ENCODE measurements at places on chromosomes 2 and 18.

GRCh38 chr2:134717286-134718022 is 1.3 kb downstream of the TMEM163 start:
- no peak for DNase-seq

- DNase-seq = no peak
Measured at GRCh38 chr2:99858951-99859596, 283.3 kb downstream of the AFF3 start.

GRCh38 chr2:32752205-32752604 is 124.4 kb downstream of the TTC27 start:
- DNase-seq = no peak

GRCh38 chr2:64629329-64629781 is 24.4 kb downstream of the SERTAD2 start:
- no peak for DNase-seq

GRCh38 chr2:36727550-36727949 is 31.0 kb downstream of the VIT start:
- no peak for DNase-seq

GRCh38 chr18:53752781-53753367 is 471.6 kb downstream of the MBD2 start:
- DNase-seq = no peak

- DNase-seq = no peak
Measured at GRCh38 chr2:200851398-200852248, 12.8 kb downstream of the CLK1 start.

DNA sequence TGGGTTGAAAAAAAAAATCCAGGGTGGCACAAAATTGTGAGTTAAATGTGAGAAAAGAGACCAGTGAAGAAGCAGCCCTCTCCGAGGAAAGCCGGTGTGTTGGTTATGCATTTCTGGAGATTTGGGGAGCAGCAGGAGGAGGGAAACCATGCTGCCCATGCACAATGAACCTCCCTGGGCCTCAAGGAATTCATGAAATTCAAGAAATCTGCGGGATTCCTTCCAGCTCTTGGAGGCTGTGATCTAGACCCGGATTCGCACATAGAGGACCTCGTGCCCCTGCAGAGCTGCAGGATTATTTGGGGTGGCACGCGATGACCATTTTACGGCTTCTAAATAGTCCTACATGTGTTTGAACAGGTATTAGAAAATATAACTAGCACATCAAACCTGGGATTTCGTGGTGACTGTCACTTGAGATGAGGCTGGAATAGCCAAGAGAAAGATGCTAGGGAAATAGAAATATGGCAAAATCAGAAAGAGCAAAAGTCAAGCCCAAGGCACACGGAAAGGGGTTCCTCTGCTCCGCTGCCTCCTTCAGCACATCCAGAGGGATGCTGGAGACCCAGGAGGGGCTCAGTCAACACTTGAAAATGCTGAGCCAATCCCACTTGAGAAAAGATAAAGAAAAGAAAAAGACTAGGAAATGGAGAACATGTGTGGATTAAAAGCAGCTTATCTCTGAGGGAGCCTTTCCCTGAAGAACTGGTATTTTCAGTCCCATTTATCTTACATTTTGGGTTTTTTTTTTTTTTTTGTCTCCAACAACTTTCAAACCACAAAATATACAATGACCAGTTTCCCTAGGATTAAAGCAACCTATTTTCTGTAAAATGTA is 22.0 kb downstream of the KCTD1 start:
- DNase-seq = no peak

DNA sequence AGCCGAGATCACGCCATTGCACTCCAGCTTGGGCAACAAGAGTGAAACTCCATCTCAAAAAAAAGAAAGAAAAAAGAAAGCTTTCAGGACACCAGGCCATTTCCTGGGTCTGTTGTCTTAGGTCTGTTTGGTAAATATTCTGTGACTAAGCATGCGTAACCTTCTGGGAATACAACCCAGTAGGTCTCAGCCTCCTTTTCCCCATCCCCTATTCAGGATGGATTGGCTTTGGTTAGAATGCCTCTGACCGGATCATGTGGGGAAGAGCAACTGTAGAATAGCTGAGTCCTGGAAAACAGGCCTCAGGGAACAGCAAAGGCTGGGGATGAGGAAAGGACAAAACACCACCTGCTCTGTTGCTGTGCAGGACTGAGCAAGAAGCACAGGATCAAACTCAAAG is 1.6 kb upstream of the PDCL3 start:
- no peak for DNase-seq

DNA sequence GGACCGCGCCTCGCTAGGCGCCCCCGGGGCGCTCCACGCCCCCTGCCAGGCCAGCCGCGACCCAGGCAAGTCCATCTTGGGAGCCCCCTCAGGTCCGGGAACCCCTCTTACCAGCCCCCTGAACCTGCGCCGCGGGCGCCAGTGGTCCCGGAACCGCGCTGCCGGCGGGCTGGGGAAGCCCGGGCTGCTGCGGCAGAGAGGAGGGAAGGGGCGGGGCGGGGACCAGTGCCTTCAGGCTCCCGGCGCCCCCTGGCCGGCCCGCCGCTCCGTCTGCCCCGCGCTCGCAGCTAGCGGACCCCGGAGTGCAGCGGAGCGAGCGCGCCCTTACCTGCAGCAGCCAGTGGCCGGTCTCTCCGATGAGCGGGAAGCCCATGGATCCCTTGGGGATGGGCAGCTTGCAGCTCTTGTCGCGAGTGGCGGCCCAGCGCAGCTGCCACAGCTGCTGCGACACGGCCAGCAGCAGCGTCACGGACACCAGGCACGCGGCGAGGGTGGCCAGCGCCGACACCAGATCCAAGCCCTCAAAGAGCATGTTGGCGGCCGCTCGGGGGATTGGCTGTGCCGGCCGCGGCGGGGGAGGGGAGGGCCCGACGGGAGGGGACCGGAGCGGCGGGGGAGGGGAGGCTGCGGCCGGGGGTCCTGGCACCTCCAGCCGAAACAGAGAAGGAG is at the start of gene CYP26B1:
Gene CYP26B1, minus strand, starts transcription at position 560 of the 669 bp plus-strand sequence. Its CDS starts 28 bp downstream, at position 532.
- DNase-seq = no peak

DNA sequence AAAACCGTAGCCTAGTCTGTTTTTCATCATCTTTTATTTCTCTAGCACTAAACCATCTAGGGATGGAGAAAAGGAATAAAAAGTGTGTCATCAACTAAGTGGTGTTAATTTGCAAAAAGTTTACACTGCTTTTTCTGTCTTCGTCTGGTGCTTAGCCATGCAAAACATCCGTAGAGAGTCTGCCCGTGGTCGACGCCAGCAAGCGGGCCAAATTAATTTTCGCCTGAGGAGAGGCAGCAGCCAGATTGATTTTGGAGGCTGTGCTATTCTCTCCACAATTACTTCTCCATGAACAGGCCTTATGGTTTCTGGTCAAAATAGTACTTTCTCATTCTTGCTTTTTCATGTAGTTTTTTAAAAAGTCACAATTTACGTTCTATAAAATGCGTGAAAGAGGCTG is 46.3 kb downstream of the TNFRSF11A start:
- DNase-seq = no peak

DNA sequence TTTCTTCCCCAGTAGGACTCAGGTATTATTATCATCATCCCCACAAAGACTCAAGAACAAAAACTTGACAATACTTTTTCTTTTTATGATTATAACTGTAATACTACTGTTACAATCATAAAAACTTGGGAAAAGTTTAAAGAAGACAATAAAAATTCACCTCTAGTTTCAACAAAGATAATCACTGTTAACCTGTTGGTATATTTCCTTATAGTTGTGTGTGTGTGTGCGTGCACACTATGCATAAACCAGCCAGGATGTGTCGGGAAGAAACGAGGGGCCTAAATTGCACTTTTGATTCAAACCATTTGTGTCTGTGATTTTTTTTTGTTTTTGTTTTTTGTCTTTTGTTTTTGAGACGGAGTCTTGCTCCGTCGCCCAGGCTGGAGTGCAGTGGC is 233.0 kb downstream of the TPGS2 start:
- DNase-seq = no peak

GRCh38 chr2:23776021-23776420 is 150.9 kb downstream of the ATAD2B start:
- DNase-seq = no peak

GRCh38 chr2:240379089-240379636 is 56.3 kb upstream of the GPC1 start:
- DNase-seq = no peak

DNA sequence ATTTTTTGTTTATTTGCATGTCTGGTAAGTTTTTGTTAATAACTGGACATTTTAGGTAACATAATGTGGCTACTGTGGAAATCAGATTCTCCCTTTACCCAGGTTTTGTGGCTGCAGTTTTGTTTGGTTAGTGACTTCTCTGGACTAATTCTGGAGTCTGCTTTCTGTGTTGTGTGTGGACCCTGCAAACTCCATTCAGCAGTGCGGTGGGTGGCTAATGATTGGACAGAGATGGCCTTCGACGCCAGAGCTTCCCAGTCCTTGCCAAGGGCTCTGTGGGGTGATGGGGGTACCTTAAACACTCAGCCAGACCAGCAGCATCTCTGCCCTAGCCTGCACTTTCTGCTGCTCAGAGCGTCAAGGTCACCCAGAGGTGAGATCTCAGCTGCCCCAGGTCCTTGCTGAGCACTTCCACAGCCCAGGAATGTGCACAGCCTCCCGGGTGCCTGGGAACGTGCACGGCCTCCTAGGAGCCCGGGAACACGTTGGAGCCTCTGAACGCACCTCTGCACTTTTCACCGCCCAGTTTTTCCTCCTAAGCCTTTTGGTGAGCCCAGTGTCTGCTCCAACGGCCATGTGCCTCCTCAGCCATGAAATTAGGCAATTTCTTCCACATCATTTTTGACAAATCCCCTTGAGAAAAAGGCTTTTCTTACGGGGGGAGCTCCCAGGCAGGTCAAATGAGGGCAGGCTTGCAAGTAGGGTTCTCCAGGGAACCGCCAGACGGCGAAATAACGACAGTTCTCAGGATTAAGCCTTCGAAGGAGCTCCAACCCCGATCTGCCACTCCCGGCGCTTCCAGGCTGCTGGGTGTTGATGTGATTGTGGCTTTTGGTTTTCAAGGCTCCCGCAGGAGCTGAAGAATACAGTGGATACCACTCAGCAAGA is 35.2 kb upstream of the KLF11 start:
- DNase-seq = no peak

- DNase-seq = no peak
Measured at GRCh38 chr2:231425811-231426703, 30.5 kb downstream of the B3GNT7 start.

- no peak for DNase-seq
Measured at GRCh38 chr2:53018825-53019425, 748.7 kb upstream of the CHAC2 start.

DNA sequence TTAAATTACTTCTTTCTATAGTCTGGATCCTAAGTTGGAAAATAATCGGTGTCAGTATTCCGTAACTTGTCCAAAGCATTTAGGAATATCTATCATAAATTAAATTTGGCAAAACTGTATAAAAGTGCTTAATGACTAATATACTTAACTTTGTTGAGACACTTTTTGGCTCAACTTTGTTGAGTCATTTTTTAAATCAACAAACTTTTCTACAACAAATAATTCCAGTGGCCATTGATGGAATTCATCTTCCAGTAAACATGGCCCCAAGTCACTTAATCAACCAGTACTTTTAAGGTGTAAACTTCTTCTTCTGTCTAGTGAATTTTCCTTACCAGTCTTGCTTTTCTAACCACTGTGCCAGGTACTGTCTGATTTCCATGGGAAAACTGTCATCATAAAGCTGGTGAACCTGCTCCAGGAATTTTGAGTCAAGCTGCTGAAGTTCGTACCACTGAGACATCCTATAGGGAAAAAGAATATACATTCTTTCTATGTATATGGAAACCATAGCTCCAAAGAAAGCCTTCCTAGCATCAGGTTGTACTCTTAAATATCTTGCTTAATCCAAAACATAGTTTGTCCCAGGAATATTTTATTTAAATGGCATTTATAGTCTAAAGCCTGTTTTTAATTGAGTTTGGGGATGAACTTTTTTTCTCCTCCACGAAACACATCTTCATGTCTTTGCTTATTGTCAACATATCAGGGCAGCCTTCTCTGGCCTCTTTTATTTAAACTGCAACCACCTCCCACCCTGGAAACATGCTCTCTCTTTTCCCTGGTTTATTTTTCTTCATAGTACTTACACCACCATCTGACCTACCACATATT is 4.2 kb downstream of the STAT1 start:
- no peak for DNase-seq

DNA sequence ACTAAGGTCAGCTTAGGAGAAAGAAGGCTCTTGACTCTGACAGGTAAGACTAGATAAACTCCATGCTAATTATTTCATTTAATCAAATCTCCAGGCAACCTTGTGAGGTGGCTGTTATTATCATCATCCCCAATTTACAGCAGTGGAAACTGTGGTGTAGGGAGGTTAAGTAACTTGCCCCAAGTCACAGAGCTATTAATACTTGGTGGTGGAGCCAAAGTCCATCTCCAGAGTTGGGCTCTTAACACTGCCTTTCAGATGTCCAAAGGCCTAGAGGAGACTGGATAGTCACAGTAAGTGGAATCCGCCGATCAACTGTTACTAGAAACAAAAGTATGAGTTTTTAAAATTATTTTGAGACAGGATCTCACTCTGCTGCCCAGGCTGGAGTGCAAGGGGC is 46.6 kb upstream of the SP3 start:
- DNase-seq = no peak

DNA sequence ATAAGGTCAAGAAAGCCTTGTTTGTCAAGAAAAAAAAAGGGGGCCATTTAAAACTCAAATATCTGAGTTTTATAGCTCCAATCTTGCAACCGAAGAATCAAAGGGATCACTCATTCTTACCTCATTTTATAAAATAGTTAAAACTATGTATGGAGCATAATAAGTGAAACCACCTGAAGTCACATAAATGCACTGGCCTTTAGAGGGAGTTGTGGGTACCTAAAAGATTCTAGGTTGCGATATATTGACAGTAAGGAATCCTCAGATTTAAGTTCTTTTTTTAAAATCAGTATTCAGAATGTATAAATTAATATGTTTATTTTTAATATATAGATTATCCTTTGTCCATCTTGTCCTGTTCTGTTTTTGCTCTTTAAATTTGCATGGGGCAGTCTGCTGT is 3.4 kb downstream of the ARHGAP28 start:
- DNase-seq = no peak

- no peak for DNase-seq
Measured at GRCh38 chr2:186559848-186560247, 30.0 kb upstream of the ITGAV start.

DNA sequence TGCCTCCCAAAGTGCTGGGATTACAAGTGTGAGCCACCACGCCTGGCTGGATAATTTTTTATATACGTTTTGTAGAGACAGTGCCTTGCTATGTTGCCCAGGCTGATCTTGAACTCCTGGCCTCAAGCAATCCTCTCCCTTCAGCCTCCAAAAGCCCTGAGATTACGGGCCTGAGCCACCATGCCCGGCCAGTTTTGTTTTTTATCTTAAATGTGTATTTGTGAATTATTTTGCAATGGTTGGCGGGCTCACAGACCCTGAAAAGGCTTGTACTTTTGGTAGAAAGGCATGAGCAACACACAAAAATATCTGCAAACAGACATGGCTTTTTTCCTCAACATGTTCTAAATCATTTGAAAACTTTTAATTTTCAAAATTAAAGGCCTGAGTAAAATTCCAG is 73.4 kb upstream of the TMEM18 start:
- DNase-seq = no peak

GRCh38 chr2:159968279-159968900 is 94.0 kb downstream of the PLA2R1 start:
- no peak for DNase-seq

GRCh38 chr2:33014268-33014667 is 67.5 kb downstream of the LTBP1 start:
- DNase-seq = no peak

GRCh38 chr2:236010920-236011685 is 157.1 kb downstream of the GBX2 start:
- DNase-seq = no peak

GRCh38 chr18:13390196-13390595 is 171.6 kb downstream of the LDLRAD4 start:
- no peak for DNase-seq

All from stimulated activated CD4-positive, alpha-beta T cell treated with anti-CD3 and anti-CD28 coated beads, Interleukin-15, amount 100 ng/mL, for 1 hour (primary cell).